ENCODE measurements at places on chromosomes 11 and 22.

- no peak for DNase-seq
- no peak overlapping the region for H3K4me3 ChIP-seq
- 0 out of 2 replicates have a peak, but pooled peaks cover 2% of the 10 kb centered on the region for H3K4me1 ChIP-seq
- no peaks in the 10 kb centered on the region for H3K36me3 ChIP-seq
Observed at GRCh38 chr11:112784323-112785073, 176.7 kb upstream of the NCAM1 start.

GRCh38 chr22:33000342-33001280 is 57.6 kb downstream of the SYN3 start:
- no peak overlapping the region for H3K4me3 ChIP-seq
- no peaks in the 10 kb centered on the region for H3K27me3 ChIP-seq
- peak; percentile 88 for DNase-seq
- peaks cover 3% of the 10 kb centered on the region for H3K4me1 ChIP-seq
- H3K27ac ChIP-seq = no peak overlapping the region
- H3K36me3 ChIP-seq = peaks cover 82% of the 10 kb centered on the region

GRCh38 chr11:105489446-105489845 is 120.4 kb upstream of the GRIA4 start:
- no peak overlapping the region for H3K27ac ChIP-seq
- H3K36me3 ChIP-seq = no peaks in the 10 kb centered on the region
- H3K4me3 ChIP-seq = no peak overlapping the region
- H3K27me3 ChIP-seq = no peaks in the 10 kb centered on the region

DNA sequence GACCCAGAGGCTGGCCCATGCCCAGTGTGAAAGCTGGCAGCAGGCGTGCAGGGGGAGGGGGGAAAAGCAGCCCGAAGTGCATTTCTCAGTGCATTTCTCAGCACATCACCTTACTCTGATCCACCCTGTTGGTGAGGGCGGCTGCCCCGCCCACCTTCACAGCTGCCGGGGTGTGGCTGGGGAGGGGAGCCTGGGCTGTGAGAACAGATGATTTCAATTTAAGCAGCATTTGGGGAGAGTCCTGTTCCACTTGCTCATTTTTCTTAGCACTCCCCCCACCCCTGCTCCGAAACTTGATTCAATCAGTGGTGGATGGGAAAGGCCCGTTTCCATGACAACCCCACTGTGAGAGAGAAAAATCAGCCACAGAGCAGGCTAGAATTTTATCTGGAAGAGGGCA is 84.8 kb downstream of the SNX19 start:
- no peak for DNase-seq
- H3K4me1 ChIP-seq = no peaks in the 10 kb centered on the region

DNA sequence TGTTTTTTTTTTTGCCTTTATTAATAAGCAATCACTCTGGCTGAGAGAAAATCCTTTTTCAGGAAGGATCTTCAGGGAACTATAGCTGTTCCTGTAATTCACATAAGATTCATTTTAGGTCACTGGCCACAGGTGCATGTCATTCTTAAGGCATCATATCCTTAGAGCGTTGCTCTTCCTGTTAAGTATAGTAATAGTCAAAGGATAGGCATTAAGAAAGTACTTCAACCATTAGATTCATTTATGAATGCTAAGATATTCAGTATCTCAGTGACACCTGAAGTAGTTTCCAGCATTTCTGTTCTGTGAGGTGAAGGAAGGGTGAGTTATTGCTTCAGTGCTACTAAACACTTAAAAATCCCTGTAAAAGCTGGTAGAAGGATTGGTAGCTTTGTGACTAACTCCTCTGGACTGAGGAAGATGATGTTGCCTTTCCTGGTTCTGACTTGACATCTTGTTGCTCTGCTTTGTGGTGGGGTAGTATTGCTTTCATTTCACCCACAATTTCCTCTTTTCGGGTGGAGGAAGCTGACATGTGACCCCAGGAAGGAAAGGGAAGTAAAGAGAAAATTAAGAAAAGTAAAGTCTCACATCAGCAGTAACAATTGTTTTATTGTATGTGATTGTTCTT is 34.7 kb downstream of the RNF169 start:
- H3K27ac ChIP-seq = no peak overlapping the region
- H3K27me3 ChIP-seq = no peaks in the 10 kb centered on the region
- no peak for DNase-seq
- no peaks in the 10 kb centered on the region for H3K4me1 ChIP-seq
- H3K4me3 ChIP-seq = no peak overlapping the region

GRCh38 chr11:2735053-2735589 is 35.3 kb upstream of the KCNQ1OT1 start:
- H3K27ac ChIP-seq = no peak overlapping the region
- no peak overlapping the region for H3K4me3 ChIP-seq
- DNase-seq = no peak
- H3K36me3 ChIP-seq = no peaks in the 10 kb centered on the region
- no peaks in the 10 kb centered on the region for H3K27me3 ChIP-seq
- H3K4me1 ChIP-seq = no peaks in the 10 kb centered on the region

GRCh38 chr11:19974886-19975285 is 185.4 kb downstream of the DBX1 start:
- no peak overlapping the region for H3K4me3 ChIP-seq
- H3K36me3 ChIP-seq = no peaks in the 10 kb centered on the region
- H3K27ac ChIP-seq = no peak overlapping the region

- DNase-seq = no peak
- no peaks in the 10 kb centered on the region for H3K4me1 ChIP-seq
- H3K36me3 ChIP-seq = no peaks in the 10 kb centered on the region
- no peaks in the 10 kb centered on the region for H3K27me3 ChIP-seq
- H3K27ac ChIP-seq = no peak overlapping the region
Observed at GRCh38 chr22:40671796-40672360, 7.4 kb upstream of the MCHR1 start.

DNA sequence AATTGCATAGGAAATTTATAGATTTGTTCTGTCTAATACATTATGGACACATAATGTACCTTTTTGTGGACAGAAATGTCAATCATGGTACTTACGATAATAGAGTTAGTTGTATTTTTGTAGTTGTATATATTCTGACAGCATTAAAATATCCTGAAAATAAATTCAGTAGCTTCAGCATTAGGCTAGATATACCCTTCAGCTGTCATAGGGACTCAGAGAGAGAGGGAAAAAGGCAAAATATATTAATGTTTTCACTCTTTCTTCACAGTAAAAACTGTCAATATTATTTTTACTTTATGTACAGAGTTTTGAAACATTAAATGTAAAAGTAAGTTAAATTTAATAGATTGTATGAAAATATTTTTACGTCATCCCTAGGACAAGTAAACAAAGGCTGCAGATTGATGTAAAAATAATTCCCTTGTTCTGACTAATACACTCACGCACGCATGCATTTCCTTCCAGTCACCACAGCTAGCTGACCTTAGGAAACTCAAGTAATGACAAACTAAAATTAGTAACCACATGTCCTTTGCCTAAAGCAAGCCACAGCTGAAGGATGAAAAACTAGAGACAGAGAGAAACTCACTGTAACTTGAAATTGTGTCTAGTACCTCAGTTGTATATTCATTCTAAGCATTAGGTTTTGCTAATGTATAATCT is 104.7 kb upstream of the CARD18 start:
- H3K27ac ChIP-seq = no peak overlapping the region
- no peak for DNase-seq
- no peaks in the 10 kb centered on the region for H3K27me3 ChIP-seq
- H3K4me1 ChIP-seq = no peaks in the 10 kb centered on the region
- H3K36me3 ChIP-seq = no peaks in the 10 kb centered on the region

DNA sequence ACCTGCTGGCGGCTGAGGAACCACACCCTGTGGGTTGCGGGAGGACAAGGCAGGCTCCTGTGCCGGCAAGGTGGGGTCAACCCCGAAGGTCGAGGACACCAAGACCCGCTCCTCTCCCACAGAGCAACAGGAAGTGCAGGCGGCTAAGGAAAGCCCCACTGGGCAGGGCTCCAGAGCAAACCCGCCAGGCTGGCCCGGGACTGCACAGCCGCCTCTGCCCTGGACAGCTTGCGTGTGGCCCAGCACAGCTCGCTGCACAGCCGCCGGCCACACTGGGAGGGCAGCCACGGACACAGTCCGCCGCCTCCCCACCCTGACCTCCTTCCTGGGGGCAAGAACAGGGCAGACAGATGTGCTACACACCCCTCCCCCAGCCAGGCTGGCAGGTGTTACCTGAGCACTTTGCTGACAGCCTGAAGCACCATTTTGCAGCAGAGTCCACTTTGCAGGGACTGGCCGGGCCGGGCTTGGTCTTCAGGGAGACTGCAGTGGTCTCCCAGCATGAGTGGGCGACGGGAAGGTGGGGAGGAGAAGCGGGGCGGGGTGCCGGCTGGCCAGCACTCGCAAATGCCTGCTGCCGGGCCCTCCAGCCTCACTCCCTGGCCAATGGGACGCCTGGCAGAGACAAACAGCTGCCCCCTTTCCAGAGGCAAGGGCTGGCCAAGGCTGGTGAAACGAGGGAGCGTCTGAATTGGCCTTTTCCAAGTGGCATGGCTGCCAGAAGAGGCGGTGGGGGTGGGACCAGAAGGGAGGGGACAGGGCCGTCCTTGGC is at the start of gene MOB2:
MOB2 (minus strand) TSS at position 726 of the 772 bp plus-strand sequence; CDS start at position 503, 223 bp downstream.
- no peak within 1 kb of the TSS for H3K27ac ChIP-seq
- H3K4me1 ChIP-seq = no peaks in the 10 kb centered on the region
- no peaks in the 10 kb centered on the region for H3K36me3 ChIP-seq
- H3K27me3 ChIP-seq = no peaks in the 10 kb centered on the region

- H3K27ac ChIP-seq = no peak overlapping the region
- H3K4me1 ChIP-seq = peaks cover 6% of the 10 kb centered on the region
- H3K36me3 ChIP-seq = no peaks in the 10 kb centered on the region
- no peak overlapping the region for H3K4me3 ChIP-seq
- no peak for DNase-seq
- no peaks in the 10 kb centered on the region for H3K27me3 ChIP-seq
Observed at GRCh38 chr11:122322329-122322728, 206.3 kb upstream of the BLID start.

GRCh38 chr22:42519525-42520401 is at the start of gene RRP7A:
Gene RRP7A (minus strand): TSS chr22:42519796. CDS start chr22:42519786, 10 bp downstream.
- H3K36me3 ChIP-seq = peaks cover 27% of the 10 kb centered on the region
- no peaks in the 10 kb centered on the region for H3K27me3 ChIP-seq

GRCh38 chr22:40634119-40634903 is 2.2 kb downstream of the MRTFA start:
- H3K27me3 ChIP-seq = no peaks in the 10 kb centered on the region
- no peak for DNase-seq
- no peaks in the 10 kb centered on the region for H3K36me3 ChIP-seq
- no peak overlapping the region for H3K27ac ChIP-seq
- peak overlapping the region; percentile 1 for H3K4me3 ChIP-seq
- peaks cover 4% of the 10 kb centered on the region for H3K4me1 ChIP-seq

- H3K4me3 ChIP-seq = peak overlapping the region; percentile 78
- no peak for DNase-seq
- no peak overlapping the region for H3K27ac ChIP-seq
- peaks cover 14% of the 10 kb centered on the region for H3K4me1 ChIP-seq
- H3K27me3 ChIP-seq = peaks cover 3% of the 10 kb centered on the region
- H3K36me3 ChIP-seq = peaks cover 11% of the 10 kb centered on the region
Observed at GRCh38 chr22:19290400-19291217, 910 bp downstream of the CLTCL1 start.

DNA sequence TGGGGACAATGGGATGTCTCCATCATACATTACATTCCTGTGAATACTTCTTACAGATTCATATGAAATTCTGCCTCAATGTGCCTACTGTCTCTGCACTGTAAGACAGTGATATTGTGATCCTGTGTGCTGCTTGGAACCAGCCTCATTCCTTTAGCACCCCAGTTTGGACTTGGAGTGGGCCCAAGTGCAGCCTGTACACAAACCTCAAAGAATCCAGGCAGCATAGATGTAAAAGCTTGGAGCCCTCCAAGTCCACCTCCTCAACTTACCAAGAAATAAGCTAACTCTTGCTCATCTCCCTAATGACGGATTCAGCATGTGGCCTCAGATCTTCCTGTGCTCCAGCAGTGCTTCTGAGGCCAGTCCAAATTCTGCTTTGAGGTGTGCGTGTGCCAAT is 24.4 kb downstream of the GRAP2 start:
- no peak overlapping the region for H3K4me3 ChIP-seq
- H3K4me1 ChIP-seq = no peaks in the 10 kb centered on the region
- no peaks in the 10 kb centered on the region for H3K36me3 ChIP-seq
- DNase-seq = no peak
- no peak overlapping the region for H3K27ac ChIP-seq
- no peaks in the 10 kb centered on the region for H3K27me3 ChIP-seq

GRCh38 chr11:110311783-110312579 is 15.6 kb upstream of the RDX start:
- H3K27me3 ChIP-seq = no peaks in the 10 kb centered on the region
- DNase-seq = no peak
- H3K4me1 ChIP-seq = no peaks in the 10 kb centered on the region
- H3K27ac ChIP-seq = no peak overlapping the region
- no peak overlapping the region for H3K4me3 ChIP-seq

DNA sequence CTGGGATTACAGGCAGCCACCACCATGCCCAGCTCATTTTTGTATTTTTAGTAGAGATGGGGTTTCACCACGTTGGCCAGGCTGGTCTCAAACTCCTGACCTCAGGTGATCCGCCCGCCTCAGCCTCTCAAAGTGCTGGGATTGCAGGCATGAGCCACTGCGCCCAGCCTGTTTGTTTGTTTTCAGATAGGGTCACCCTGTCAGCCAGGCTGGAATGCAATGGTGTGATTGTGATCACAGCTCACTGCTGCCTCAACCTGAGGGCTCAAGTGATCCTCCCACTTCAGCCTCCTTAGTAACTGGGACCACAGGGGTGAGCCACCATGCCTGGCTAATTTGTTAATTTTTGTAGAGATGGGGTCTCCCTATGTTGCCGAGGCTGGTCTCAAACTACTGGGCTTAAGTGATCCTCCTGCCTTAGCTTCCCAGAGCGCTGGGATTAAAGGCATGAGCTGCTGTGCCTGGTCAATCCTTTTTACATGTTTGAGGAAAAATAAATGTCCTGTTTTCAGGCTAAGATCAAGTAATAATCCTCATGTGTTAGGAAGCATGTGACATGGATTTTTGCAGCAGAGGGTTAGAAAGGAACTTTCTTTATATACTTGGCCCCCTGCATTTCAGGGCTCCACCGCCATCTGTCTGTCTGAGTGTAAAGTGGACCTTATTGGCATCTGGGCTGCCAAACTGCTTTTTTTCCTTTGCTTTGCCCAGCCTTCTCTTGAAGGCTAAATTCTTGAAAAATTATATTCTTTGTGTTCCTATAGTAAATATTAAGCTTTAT is 4.8 kb upstream of the SLC3A2 start:
- no peak overlapping the region for H3K27ac ChIP-seq
- no peak overlapping the region for H3K4me3 ChIP-seq
- H3K36me3 ChIP-seq = peaks cover 75% of the 10 kb centered on the region
- H3K27me3 ChIP-seq = no peaks in the 10 kb centered on the region
- no peaks in the 10 kb centered on the region for H3K4me1 ChIP-seq

Data from H9 (cell line).